ENCODE measurements at places on chromosomes 7 and 10.

DNA sequence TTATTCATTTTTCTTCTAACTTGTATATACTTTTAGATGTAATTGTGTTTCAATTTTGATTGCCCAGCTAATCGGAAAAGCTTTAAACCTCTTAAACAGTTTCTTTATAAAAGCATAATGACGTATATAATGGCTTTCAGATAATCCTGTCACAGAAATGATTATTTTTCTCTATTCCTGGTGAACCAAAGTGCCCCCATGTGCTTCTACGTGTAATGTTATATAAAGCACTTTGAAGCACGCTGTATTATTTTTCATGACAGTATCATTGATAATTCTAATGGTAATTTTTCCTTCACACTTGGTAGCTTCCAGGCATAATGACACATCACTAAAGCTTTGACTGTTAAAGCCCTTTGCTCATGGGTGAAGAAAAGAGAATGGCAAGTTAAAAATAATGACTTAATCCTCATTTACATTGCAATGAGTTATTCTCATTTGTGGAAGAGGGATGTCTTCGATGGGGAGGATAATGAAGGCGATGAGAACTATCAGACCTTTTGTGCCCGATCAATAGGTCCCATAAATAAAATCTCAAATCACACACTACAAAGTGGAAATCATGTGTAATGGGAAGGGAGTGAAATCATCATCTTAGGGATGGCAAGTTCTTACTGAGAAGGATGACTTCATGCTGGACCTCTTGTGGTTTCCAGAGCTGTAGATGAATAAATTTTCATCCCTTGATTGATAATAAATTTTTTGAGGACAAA, 460.1 kb downstream of the DPP6 start:
- DNase-seq: no peak

DNA sequence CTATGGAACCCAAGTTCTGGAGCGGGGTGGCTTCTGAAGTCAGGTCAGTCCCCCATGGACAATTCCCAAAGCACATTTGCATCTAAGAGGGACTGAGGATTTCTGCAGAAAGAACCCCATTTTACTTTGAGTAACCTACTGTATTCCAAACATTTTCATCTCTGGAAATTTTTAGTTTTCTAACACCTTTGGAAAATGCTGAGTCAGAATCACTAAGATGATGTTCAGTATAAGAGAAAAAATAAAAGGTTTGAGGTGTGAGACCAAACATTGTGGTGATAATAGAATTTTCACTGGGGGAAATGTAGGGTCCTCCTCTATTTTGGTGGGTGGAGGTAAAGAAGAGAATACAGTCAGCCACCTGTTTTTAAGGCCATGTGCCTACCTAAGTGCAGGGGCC, 227.1 kb downstream of the LRMDA start:
- no peak for DNase-seq

DNA sequence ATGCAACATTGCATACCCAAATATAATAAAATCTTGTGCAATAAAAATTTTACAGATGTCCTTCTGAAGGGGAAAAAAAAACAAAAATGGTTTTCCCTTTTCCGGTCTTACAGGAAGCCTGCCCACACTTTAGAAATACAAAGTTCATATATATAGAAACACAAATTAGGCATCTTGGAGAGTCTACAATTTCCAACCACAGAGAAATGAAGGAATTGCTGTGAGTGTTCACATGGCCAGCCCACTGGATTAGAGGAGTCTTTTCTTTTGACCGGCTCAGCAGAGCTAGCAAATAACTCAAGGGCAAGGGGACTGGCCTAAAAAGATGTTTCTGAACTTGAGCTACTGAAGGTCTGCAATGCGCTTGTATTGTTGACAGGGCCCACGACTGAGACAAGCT, 92.4 kb downstream of the GLI3 start:
- no peak for DNase-seq

DNA sequence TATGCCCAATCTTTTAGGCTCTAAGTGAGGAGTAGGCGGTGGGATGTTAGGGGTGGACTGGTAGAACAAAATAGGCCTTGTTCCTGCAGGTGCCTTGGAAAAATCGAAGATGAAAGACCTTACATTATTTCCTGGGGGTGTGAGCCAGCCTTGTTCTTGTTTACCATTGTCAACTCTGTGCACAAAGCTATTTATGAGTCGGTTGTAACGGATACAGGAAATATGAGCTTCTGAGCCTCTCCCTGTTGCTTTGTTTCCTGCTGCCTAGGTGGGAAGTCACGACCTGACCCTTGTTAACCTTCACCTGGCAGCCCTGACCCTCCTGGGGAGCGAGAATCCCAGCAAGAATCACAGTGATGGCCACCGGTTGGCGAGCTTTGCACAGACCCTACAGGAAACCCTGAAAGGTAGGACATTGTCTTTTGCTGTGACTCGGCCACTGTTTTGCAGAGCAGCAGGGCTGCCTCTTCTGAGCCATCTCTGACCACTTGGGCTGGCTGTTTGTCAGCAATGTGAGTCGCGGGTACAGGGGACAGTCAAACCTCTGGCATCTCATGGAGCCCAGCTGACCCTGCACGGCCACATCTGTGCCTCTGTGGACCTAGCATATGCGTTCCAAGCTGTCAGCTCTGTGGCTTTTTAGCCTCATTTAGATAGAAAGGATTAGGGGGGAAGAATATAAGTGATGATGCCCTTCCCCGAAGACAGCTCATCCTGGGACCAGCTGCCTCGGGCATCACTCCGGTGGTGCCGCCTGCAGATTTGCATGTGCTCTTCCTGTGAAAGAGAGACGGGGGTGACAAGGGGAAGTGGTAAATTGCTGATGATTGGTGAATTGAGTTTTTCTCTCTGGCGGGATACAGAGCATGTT, 102.1 kb upstream of the ANLN start:
- no peak for DNase-seq

DNA sequence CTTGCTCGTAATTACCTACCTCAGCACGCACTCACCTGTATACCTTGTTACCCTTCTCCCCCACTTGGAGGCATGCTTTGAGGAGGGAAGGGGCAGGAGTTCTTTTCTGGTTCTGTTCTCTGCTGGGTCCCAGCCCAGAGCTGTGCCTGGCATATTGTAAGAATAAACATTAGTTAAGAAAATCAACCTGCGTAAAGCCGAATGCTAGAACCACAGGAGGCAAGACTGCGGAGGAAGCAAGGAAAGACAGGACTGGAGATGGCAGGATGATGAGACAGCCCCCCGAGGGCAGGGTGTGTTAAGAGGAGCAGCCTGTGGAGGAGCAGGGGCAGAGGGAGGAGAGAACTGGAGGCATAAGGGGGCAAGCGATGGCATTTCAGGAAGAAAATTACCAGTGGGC, 9.5 kb downstream of the C10orf53 start:
- no peak for DNase-seq

- DNase-seq: no peak
Observed at GRCh38 chr10:111872591-111872990, 311.0 kb downstream of the GPAM start.

- DNase-seq: no peak
Observed at GRCh38 chr10:20166096-20166675, 350.0 kb downstream of the PLXDC2 start.
